ENCODE measurements at places on chromosomes 7 and 10. TPM values are rescaled to one million over a fixed set of nuclear protein-coding genes. Genes with fewer than 3 reads are reported as not detected.

CFAP70 gene
- 8.7 TPM for polyA plus RNA-seq

NT5C2 gene
- polyA plus RNA-seq, result 30.9 TPM

CFAP46 gene
- polyA plus RNA-seq, result 3.8 TPM

LRRN3 gene
- polyA plus RNA-seq, result 0.54 TPM

ZNF804B gene
- not detected for polyA plus RNA-seq

All from kidney (tissue), 22 donors.